ENCODE measurements at places on chromosomes 5 and 9.

- no peak for DNase-seq
Measured at GRCh38 chr9:16413509-16414016, 456.9 kb downstream of the BNC2 start.

GRCh38 chr5:178651046-178651810 is 24.4 kb upstream of the CLK4 start:
- no peak for DNase-seq

DNA sequence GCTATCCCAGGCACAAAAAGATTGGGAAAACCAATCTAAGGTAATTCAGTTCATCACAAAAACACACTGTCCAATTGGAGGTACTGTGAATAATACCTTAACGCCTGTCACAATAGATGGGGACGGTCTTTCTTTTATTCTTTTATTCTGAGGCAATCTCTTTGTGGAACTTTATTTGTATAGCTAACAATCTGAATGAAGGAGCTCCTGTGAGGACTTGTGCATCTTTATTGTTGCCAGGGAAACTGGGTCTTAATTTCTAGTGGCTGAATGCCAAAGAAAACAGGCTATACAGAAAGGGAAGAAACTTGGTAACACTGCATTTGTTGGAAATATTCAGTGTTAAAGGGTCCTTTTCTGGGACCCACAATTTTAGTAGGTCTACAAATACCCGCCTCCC is 546.9 kb upstream of the C9orf72 start:
- no peak for DNase-seq

DNA sequence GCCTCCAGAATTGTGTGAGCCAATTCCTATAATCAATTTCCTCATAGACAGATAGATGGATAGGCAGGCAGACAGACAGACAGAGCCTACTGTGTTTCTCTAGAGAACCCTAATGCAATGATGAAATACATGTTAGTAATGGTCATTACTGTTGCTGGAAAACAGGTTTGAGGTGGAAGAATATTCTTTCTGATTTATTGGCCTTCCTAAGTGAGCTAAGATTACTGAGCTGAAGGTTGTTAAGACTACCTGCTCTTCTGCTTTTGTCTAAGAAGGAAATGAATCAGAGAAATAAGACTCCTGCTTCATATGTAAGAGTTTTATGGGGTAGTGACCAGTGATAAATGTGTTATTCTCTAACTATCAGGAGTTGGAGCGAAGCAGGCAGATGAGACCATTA is 219.9 kb downstream of the ELAVL2 start:
- DNase-seq: no peak

DNA sequence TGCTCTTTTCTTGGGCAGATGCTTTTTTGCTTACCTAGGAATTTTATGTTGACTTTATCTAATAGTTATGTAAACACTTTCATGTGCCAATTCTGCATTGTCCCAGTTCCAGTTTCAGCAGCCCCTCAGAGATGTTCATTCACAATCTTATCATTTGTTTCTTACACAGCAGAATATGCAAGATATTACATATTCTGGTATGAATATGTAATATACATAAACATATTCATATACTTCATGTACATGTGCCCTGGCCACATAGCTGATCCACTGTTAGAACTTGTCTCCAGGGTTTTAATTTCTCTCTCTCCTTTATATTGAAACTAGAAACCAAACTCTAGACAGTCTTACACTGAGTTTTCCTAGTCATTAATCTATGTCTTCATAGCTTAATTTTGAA is 90.2 kb upstream of the PARP8 start:
- DNase-seq: no peak

DNA sequence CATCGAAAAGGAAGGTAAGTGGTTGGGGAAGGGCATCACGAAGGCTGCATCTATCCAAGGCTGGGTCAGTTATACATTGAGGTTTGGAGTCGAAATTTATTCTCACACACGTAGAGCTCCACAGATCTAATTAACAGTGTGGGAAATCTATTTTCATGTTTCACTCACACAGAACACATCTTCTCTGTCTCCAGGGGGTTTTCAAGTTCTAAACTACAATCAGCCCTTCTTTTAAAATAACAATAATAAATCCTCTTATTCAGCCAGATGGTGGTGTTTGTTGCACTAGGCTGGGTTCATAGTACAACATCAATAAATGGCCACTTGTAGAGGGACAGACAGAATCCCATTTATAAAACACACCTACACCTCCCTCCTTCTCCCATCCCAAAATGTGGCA is 174.5 kb upstream of the KLF9 start:
- DNase-seq: no peak

DNA sequence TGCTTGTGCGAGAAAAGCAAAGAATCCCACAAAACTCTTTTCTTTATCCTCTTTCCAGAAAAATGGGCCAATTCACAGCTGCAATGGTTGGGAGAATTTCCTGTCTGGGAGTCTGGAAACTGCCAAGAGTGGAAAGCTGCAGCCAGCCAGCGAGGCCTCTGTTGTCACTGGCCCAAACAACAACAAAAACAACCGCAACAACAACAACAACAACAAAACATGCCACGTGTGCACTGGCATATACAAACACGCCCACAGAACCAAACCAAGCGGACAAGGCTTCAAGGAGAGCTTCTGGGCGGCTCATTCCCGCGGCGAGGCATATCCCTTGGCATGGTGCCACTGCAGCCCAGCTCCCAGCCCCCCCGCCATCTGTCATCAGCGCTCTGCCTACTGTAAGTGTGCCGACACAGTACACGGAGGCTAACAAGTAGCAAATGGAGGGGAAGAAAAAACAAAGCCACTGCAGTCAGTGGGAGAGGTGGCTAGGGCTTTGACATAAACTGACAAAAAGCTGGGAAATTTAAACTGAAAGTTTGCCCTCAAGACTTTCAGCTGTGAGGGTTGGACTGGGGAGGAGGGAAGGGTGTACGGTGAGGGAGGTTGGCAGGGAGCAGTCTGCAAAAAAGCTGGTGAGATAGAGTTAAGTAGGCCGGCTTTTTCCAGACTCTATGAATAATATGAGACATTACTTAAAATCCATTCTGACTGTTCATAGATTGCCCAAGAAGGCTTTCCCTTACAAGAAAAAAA is 165.0 kb upstream of the ZNF462 start:
- DNase-seq: no peak

GRCh38 chr5:132475987-132476875 is 14.3 kb downstream of the IRF1 start:
- DNase-seq: no peak

DNA sequence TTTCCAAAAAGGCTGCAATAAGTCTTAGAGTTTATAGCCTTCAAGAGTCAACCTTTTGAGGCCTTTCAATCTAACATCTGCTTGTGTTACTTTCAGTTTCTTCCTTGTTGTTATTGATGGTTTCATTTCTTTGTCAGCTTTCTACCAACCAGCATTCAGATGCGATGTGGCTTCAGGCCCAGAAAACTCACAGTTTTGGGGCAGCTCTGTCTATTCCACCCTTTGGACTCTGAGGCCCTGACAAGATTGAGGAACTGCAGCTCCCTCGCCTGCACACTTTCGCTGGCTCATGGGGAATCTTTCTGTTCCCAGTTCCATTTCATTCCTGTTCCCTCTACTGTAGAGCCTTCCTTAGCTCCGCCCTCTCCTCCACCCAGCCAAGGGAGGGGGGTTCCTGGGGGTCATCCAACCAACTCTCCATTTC is 13.3 kb upstream of the WHRN start:
- DNase-seq: no peak

GRCh38 chr5:57725658-57726504 is 243.3 kb upstream of the ACTBL2 start:
- no peak for DNase-seq

DNA sequence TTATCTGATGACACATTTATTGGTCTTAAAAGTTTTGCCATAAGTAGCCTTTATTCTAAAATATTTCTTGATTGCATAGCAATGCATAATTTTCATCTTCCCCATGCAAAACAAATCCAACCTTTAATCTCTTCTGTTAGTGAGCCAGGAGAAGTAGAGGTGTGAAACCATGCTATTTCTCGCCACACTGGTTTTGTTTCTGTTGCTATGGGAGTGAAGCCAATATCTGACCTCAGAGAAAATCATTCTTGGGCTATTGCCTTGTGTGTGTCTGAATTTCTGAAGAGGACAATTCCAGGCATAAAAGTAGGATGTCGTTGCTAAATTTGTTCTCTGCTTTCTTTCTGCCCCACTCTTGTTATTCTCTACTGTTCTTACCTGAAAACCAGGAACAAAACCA is 183.6 kb downstream of the PTTG1 start:
- DNase-seq: no peak

- DNase-seq: no peak
Measured at GRCh38 chr5:91150636-91151035, 232.5 kb downstream of the ARRDC3 start.

DNA sequence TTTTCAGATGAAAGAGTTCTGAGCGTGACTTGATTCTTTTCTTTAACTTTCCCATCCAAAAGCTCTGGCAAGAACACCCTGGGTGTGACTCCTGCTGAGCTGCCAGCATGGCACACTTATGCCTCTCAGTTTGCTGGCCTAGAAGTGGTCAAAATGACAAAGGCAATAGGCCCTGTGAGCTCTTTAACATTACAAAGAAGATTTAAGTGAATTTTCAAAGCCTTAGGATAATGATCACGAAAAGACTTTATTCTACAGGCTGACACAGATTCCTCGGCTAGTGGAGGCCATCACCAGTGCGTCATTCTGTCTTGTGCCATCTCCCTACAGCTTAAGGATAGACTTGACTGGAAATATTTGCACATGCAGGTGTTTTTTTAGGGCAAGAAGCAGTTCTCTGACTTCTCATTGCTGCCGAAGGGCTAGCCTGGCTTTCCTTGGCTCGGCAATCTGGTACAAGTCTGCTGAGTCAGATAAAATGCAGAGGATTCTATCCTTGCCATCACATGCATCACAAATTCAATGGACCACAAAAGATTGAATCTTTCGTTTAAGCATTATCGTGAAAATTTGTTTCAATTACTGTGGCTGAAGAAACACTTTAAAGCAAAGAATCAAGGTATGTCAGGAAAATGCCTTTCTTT is 311.5 kb downstream of the COX7C start:
- no peak for DNase-seq

- no peak for DNase-seq
Measured at GRCh38 chr5:94832685-94833084, 214.2 kb downstream of the SLF1 start.

DNA sequence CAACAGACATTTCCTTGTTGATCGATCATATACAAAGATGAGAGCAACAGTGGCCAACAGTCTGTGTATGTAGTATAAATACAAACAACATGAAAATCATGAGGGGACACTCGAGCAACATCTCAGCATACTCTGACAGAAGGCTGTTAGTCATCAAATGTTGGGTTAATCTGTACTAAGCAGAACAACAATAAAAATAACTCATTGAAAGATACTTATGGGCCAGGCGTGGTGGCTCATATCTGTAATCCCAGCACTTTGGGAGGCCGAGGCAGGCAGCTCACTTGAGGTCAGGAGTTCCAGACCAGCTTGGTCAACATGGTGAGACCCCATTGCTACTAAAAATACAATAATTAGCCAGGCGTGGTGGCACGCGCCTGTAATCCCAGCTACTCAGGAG is 67.3 kb downstream of the SCAI start:
- DNase-seq: no peak

DNA sequence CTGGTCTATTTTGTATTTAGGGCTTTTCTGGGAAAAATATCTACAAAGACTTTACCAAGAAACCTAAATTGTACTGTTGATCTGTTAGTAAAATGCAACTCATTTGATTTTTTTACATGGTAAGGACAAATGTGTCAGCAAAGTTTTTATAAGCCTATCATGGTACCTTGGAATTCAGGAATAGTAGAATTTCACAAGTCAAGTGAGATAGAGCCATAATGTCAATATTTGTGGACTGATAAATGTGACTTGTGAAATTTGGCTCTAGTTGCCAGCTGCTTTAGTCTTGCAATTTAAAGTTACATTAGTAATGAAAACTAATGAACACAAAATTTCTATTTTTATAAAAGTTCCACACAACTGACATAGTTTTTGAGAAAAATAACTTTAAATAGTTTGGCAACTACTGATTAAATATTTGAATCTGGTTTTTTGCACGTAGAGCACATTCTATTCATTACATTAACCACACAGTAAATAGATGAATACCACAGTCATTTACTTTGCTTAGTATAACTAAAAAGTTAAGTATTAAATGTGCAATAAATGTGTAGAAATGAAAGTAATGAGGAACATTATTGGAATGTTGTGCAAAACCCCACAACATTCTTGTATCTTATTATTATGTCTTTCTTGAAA is 41.2 kb upstream of the RIOK2 start:
- DNase-seq: no peak

- DNase-seq: no peak
Measured at GRCh38 chr5:172798422-172799215, 27.6 kb upstream of the DUSP1 start.

DNA sequence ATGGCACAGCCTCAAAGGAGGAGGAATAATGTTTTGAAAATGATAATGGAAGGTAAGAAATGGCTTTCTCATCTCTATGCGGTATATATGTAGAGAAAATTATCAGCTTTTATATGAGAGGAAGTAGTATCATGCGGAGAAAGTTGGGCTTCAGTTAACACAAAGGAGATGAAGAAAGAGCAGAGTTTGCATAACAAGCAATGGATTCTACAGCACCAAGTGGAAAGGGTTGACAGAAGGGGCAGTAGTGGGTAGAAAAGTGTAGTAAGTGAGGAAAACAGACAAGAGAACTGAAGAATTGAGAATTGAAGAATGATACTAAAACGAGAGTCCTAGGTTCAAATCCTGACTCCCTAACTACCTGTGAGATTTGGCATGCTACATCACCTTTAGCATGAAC is 51.0 kb downstream of the GNG10 start:
- no peak for DNase-seq

DNA sequence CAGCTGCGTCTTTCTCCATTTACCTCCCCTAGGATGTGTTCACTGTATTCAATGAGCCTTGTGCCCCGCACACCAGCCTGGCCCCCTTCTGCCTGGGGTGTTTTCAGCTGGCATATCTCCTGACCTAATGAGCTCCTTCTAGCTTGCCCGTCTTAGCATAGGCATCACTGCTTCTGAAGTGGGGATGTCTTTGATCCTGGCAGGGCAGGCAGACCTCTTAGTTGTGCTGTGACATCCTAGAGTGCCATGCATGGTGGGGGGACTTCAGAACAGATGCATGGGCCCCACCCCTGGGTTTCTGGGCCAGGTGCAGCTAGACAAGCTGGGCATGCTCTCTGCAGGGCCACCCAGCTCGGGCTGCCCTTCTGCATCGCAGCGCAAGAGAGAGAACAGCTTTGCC is 172.7 kb downstream of the GADD45G start:
- no peak for DNase-seq

- DNase-seq: no peak
Measured at GRCh38 chr9:27963836-27964235, 390.6 kb upstream of the C9orf72 start.

- DNase-seq: no peak
Measured at GRCh38 chr5:155948576-155948975, 378.4 kb upstream of the SGCD start.

- no peak for DNase-seq
Measured at GRCh38 chr5:75951716-75952115, 131.5 kb upstream of the SV2C start.

DNA sequence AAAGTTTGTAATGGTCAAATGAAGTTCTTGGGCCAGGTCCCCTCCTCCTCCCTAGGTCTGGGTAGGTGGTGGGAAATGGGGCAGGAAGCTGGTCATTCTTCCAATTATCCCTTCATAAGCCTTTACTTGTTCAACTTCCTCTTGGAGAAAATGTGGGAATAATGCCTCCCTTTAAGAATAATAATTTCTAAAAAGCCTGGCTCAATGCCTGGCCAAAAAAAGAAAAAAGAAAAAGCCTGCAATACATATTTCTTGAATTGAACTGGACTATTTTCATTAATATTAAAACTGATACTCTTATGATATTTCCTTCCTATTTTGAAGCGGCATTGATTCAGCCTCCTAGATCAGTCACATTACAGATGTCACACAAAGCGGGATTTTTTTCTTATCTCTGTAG is 600.9 kb downstream of the CCDC171 start:
- DNase-seq: no peak

All from activated effector memory CD4-positive, alpha-beta T cell treated with Interleukin-2 at 50 U/mL for 16 hours (primary cell).